RCC 7860 (cell line): ENCODE measurements at places on chromosomes 16 and 17.
A peak's percentile ranks its signal among the peaks of the same experiment; 100 is the strongest.

- DNase-seq, result no peak
Observed at GRCh38 chr16:8814095-8814806, 16.6 kb downstream of the PMM2 start.

DNA sequence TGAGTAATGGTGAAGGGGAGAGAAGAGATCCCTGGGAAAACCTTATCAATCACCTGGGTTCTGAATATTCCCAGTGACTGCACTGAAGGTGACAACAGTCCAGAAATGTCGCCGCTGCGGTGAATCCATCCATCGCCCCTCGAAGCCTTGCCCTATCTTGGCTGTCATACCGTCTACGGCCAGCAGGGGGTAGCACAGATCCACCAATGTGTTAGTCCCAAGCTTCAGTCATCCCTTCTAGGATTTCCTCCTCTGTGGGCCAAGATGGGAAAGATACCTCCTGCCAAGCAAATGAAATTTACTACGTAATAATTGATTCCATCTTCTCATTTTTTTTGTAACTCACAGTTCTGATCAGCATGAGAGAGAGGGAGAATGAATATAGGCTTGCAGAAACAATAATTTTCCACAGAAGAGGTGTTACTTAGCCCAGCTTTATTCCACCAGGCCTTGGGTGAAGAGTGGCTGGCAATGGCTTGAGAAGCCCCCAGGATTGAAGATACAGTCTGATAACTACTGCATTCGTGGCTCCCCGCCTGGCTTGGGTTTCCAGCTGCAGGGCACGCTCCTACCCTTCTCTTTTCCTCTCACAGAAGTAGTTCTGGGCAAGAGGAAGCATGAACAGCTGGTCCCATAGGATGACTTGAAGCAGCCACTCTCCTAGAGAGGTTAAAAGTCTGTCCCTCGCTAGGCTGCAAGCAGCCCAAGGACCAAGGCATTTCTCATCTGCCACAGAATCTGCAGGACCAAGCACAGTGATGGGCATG is 2.6 kb upstream of the FMNL1 start:
- peak; percentile 62 for DNase-seq

GRCh38 chr16:56244612-56245011 is 53.3 kb downstream of the GNAO1 start:
- DNase-seq, result no peak

GRCh38 chr16:20306401-20306800 is 20.9 kb downstream of the GP2 start:
- DNase-seq, result no peak

DNA sequence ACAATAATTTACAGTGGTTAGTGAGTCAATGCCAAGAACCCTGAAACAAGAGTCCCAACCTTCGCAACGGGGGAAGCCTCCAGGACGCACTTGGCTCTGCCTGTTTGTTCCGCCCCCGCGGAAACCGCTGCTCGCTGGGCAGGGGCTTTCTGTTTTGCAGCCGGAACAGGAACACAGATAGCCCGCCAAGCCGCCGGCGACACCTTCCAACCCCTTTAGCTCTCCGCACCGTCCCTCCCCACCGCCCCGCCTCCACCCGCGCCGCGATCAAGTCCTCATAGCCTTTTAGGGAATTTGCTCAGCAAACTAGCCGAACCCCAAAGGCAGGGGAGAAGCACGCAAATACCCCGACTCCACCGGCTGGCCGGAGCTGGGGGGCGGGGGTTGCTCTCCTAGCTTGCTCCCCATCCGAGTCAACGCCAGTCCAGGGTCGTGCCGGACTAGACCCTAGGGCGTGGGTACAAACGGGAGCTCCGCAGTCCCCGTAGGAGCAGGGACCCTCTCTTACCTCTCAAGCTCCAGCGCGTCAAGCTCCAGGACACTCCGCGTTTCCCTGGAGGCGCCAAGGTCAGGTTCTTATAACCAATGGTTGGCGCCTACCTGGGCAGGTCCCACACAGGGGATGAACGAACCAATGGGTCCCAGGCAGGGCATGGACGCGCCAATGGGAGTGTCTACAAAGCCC is at the start of gene SLFN13:
Gene SLFN13, minus strand, starts transcription at position 553 of the 685 bp plus-strand sequence. CDS start 3,086 bp downstream, outside the sequence.
- no peak for DNase-seq

GRCh38 chr16:76866994-76867393 is 324.0 kb upstream of the MON1B start:
- no peak for DNase-seq

- no peak for DNase-seq
Observed at GRCh38 chr16:2826591-2827373, 3.3 kb upstream of the ZG16B start.

- no peak for DNase-seq
Observed at GRCh38 chr16:51008037-51008436, 143.0 kb downstream of the SALL1 start.

DNA sequence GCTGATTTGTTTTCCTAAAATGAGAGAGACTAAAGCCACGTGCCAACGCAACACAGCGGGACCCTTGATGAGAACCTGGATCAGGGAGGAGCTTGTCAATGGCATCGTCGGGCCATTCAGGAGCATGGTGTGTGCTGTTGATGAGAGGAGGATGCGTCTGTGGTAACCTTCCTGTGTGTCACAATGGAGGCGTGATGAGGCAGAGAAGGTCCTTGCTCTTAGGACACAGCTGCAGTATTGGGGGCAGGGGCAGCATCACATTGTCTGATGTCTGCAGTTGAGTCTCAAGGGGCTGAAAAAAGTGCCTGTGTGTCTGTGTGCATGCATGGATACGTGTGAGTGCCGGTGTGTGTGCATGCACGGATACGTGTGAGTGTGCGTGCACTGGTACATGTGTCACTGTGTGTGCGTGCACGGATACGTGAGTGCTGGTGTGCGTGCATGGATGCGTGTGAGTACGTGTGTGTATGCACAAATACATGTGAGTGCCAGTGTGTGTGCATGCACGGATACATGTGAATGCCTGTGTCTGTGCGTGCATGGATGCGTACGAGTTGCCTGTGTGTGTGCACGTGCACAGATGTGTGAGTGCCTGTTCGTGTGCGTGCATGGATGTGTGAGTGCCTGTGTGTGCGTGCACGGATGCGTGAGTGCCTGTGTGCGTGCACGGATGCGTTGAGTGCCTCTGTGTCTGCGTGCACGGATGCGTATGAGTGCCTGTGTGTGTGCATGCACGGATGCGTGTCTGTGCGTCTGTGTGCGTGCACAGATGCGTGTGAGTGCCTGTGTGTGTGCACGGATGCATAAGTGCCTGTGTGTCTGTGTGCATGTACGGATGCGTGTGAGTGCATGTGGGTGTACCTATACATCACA is 39.3 kb downstream of the BAIAP2 start:
- DNase-seq, result no peak

DNA sequence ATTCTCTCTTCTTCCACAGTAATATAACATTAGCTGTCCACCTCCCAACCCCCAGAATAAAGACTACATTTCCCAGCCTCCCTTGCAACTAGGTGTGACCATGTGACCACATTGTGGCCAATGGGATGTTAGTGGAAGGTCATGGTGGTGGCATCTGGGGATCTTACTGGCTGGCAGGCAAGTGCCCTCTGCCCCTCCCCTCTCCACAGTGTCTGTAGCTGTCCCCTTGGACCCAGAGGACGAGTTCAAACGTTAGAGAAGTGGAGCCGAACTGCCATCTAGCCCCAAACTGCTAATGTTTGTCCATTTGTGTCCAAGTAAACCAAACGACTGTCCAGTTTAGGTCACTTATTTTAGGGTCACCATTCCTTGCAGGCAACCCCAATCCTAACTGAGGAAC is 26.6 kb upstream of the KCNG4 start:
- peak; percentile 33 for DNase-seq

DNA sequence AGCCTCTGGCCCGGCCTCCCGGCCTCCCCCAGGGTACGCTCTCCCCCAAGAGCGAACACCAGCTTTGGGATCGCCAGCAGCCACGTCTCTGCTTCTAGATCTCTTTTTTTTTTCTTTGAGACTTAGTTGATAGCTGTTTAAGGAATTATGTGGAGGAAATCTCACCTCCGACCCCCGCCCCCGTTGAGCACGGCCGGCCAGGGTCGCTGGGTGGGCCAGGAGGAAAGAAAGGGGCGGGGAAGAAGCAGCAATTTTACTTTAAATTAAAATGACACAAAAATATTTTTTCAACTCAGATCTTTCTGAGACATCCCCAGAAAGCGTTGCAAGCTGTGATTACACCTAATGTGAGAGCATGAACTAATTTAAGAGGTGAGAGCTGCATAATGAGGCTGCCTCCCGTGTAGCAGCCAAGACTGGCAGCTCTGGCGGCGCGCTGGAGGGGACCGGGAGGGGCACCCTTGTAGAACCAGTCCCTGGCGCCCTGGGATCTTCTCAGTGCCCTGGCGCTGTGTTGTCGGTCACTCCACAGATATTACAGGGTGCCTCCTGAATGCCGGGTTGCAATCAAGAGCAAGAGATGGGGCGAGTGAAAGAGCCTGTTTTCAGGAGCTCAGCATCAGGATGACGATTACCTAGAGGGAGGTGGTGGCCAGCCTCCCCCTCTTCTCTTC is 1.9 kb upstream of the CBLN1 start:
- no peak for DNase-seq

GRCh38 chr17:81406117-81406953 is 11.1 kb downstream of the BAHCC1 start:
- no peak for DNase-seq

DNA sequence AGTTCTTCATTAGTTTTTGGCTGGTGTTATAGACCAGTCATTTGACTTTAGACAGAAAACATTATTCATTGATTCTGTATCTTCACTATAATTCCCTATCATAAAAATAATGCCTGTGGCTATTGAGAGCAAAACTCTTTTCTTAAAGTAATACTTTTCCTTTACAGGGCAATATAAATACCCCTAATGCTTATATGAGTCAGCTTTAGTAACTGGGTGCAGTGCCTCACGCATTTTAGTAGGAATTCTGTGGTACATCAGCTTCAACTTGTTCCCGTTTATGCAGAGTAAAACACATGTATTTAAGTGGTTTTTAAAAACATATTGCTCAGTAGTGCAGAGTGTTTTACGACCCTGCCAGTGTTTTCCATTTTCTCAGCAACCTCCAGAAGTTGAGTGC is 68.1 kb downstream of the SEC14L1 start:
- DNase-seq, result no peak

- no peak for DNase-seq
Observed at GRCh38 chr17:30532871-30533270, 55.7 kb downstream of the GOSR1 start.

GRCh38 chr17:20787281-20787680 is 207.8 kb downstream of the CDRT15L2 start:
- no peak for DNase-seq

DNA sequence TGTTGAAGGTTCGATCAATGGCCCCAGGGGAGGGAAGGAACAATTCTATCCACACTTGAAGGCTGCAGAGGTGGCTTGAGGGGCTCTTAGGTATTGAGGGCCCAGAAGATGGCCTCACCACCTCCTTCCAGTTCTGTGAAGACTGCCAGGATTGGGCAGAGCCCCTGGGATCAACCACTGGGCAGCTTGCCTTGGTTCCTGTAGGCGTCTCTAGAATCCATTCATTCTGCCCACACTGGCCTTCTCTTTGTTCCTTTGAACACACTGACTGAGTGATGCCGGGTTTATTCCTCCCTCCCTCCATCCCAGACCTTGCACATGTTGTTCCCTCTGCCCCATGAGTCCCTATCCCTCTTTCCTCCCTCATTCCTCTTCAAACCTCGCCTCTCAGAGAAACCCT is 50.5 kb downstream of the SYT17 start:
- no peak for DNase-seq

- no peak for DNase-seq
Observed at GRCh38 chr17:78048346-78049292, 79.9 kb downstream of the TMC6 start.

- DNase-seq, result no peak
Observed at GRCh38 chr17:77472468-77473310, 331.9 kb downstream of the SEC14L1 start.

DNA sequence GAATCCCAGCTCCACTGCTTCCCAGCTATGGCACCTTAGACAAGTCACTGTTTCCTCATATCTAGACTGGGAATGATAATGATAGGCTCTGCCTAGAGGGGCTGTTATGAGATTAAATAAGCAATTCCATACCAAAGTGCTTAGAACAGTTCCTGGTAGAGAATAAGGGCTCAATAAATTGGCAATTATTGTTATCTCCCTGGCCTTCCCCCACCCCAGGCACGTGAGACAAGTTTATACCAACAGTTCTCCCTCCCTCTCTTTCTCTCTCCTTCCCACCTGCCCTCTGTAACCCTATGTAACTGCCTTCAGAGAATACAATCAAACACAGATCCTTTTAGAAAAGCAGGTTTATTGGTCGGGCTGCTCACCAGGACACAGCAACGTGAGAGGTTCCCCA is 13.9 kb upstream of the STAT3 start:
- DNase-seq, result no peak

DNA sequence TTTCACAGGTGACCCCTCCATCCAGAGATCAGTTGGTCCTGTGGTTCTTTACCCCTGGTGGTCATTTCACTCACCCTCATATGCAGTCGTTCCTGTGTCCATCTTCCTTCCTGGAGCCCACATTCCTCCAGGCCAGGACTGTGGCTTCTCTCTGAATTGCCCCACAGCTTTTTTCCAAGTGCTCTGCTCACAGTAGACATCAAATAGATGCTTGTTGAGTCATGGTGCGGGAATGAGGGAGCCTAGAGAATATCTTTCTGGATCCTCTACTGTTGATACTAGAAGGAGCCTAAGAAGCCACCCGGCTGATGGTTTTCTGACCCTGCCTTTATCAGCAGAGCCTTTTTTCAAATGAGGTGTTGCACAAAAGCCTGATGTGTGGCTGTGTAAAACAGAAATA is 10.4 kb downstream of the USB1 start:
- DNase-seq, result peak; percentile 12

DNA sequence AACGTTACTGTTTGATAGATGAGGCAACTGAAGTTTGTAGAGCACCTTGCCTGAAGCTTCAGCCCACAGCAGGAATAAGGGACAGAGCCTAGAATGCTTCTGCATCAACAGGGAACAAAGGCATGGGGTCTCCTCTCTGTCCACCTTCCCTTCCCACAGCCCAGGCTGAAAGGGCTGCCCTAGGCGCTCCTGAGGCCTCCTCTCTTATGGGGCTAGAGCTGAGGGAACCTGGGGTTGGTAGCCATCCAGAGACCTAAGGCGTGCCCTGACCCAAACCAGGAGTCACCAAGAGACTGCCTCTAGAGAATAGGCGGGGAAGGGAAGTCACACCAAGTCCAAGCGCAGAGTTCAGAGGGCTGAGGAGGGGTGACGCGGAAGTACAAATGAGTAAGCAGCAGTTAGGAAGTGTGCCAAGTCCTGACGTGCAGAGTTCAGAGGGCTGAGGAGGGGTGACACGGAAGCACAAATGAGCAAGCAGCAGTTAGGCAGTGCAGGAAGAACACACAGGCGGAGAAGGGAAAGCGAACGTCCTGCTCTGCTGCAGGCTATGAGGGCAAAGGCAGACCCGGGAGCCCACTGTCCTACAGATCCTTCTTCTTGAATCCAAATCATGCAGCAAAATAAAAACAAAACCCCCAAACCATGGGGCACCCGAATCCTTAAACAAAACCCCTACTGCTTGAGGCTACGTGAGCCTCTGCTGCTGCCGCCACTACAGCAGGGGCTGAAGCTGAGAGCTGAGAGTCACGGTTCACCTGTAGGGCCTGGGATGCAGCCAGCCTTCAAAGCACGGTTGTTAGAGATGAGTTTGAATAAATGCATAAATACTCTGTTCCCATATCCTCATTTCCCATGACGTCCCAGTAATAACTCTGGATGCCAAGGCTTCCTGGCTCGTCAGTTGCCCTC is 2.7 kb upstream of the SPG7 start:
- peak; percentile 95 for DNase-seq

- peak; percentile 18 for DNase-seq
Observed at GRCh38 chr17:60091908-60092331, 13.2 kb upstream of the HEATR6 start.

- DNase-seq, result no peak
Observed at GRCh38 chr16:86618431-86619238, 40.3 kb downstream of the FOXL1 start.

GRCh38 chr16:24972608-24973220 is 42.5 kb downstream of the ARHGAP17 start:
- no peak for DNase-seq

- no peak for DNase-seq
Observed at GRCh38 chr16:57920215-57920879, 50.6 kb downstream of the CNGB1 start.
